ENCODE measurements at places on chromosomes 16 and 17.
A peak's percentile ranks its signal among the peaks of the same experiment; 100 is the strongest.

- no peak for DNase-seq
These were observed 14.0 kb downstream of the CYB5B start for GRCh38 chr16:69438465-69438864.

DNA sequence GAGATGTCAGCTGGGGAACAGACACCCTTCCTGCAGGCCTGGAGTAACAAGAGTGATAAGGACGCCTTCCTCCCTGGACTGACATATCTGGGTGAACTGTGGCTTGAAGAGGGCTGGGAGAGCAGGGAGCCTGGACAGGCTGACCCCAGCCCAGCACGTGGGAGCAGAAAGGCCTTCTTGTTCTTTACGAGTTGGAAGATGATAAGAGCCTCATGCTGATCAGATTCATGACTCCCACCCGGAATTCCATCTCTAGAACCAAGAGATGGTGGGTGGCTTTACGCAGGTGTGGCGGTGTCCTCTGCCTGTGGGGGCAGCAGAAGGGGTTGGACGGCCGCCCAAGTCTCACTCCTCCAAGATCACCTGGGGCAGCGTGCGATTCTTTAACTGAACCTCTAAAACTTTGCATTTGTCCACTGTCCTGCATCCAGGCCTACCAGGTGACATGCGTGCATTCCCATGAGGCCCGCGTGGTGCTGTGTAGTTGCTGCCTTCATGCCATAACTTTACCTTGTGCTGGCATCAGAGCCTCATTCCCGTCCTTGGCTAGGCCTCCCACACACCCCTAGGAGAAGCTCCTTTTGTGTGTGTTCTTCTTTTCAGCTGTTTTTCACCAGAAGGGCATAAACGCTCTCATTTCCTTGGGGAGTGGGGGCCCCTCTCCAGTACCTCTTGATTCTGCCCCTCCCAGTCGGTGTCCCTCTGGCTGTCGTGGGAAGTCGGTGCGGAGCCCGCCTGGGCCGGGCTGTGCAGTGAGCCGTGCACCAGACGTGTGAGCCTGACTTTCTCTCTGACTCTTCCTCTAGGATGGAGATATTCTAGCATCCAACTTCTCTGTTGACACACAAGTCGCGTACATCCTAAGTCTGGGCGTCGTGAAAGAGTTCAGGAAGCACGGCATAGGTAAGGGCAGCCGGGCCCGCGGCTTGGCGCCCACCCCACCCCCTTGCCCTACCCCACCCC, 13.3 kb downstream of the C16orf90 start:
- no peak for DNase-seq

- DNase-seq: peak; percentile 53
These were observed 376 bp upstream of the STAC2 start for GRCh38 chr17:39225959-39226683.

DNA sequence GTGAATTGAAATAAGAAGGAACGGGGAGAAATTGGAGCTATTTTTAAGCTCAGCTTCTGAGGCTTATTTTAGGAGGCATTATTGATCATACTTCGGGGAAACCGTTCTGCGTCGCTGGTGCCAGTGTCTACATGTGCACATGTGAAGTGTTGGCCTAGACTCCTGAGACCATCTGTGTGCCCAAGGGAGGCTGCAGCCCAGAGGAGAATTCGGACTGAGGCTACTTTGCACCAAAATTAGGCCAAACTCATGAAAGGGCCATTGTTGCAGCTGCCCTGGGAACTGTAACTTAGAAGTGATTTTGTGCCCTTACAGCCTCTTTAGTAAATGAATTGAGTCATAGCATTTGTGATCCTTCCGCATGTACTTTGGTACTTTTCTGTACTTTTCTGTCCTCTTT, 102.0 kb upstream of the NOL11 start:
- no peak for DNase-seq

- DNase-seq: no peak
These were observed 3.1 kb downstream of the KCNJ2 start for GRCh38 chr17:70172449-70172848.

GRCh38 chr17:59754552-59754951, 47.1 kb downstream of the VMP1 start:
- DNase-seq: no peak

- DNase-seq: no peak
These were observed 12.5 kb downstream of the NOB1 start for GRCh38 chr16:69741951-69742904.

- no peak for DNase-seq
These were observed 1.9 kb upstream of the HOXB5 start for GRCh38 chr17:48595278-48595999.

DNA sequence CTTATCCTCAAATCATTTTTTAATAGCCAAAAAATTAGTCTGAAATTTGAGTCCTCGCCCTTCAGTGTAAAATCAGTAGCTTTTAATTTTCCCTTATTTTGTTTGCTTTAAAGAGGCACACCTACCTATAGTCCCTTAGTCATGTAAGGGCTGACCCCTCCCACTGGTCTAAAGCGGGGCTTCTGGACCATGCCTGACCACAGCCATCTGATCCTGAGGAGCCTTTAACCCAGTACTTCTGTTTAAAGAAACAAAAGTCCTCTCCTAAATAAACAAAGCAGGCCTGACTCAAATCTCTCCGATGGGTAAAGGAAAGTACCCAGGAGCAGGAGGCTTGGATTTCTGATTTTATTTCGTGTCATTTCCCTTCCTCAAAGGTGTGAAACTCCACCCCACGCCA, 92.0 kb upstream of the CCL2 start:
- DNase-seq: no peak

GRCh38 chr17:57735707-57736106, 9.4 kb downstream of the CCDC182 start:
- DNase-seq: no peak

DNA sequence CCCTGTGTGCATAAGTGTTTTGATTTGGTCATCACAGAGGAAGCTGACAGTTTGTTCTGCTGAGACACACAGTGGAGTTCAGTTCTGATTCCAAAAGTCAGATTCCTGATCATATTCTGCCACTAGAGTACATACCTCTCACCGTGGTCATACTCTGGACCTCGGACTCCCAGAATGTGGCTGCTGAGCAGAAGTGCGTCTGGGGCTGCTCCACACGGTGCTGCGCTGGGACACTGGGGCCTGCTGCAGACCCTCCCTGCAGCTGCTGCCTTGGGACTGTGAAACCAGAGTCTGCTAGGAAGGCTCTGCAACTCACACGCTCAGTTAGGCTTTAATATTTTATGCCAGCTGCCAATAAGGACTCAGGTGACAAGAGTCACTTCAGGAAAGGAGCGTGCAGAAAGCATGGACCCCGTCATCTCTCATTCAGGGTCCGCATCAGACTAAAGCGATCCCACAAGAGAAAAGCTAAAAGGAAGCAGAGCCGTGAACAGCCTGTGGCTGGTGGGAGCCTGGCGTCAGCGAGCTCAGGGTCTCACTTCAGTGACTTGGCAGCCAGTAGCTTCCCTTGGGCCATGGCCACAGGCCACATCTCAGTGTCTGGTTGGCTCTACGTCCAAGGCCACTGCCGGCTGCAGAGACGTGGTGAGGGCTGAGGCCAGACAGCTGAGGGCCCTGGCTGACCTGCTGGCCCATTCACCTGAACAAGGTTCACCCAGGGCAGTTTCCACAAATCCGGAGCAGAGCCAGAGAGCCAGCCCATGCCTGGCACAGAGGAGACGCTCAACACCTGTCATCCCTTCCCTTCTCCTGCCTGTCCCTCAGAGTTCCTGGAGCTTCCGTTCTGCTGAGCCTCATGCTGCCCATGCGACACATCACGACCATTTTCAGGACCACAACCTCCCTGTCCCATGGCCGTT, 24.7 kb upstream of the KIFC3 start:
- DNase-seq: no peak

GRCh38 chr16:66741169-66741900, 10.1 kb downstream of the DYNC1LI2 start:
- no peak for DNase-seq

GRCh38 chr16:63373744-63374143, 1337.5 kb upstream of the CDH8 start:
- no peak for DNase-seq

GRCh38 chr17:55444471-55445441, 23.1 kb upstream of the MMD start:
- no peak for DNase-seq

DNA sequence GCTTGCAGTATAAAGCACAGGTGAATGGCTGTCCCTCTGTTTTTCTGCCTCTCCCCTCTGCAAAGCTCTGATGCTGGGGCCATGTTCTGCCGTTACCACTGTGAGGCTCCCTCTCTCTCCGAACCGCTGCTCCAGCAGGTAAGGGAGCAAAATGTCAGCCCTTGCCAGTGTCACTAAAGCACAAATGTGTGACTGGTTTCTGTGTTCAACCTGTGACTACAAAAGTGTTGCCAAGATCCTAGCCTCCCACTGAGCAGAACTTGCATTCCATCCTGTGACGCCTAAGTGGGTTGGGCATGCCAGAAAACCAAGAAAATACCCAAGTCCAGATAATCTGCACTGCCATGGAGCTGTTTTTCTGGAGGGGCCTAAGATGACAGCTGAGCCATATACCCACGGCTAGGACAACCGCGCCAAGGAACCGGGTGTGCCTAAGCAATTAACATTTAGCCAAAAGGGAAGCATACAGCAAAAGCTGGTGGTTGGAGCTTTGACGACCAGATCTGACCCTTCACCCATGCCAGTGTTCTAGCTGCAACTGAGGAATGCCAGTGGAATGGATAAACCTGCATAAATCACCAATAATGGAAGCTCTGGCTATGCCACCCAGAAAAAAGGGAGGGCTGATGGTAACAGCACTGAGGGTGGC, 35.0 kb downstream of the PSME3IP1 start:
- no peak for DNase-seq

GRCh38 chr16:2819939-2820835, 3.1 kb downstream of the PRSS21 start:
- no peak for DNase-seq

GRCh38 chr16:31127182-31127581, 8.3 kb downstream of the PRSS8 start:
- no peak for DNase-seq

- no peak for DNase-seq
These were observed 37.8 kb downstream of the BCO1 start for GRCh38 chr16:81276323-81276722.

GRCh38 chr16:49439676-49440075, 66.1 kb downstream of the C16orf78 start:
- no peak for DNase-seq

- no peak for DNase-seq
These were observed 15.6 kb downstream of the ATP6V0A1 start for GRCh38 chr17:42474276-42474675.

- DNase-seq: no peak
These were observed 31.7 kb downstream of the NAGPA start for GRCh38 chr16:5001986-5002385.

DNA sequence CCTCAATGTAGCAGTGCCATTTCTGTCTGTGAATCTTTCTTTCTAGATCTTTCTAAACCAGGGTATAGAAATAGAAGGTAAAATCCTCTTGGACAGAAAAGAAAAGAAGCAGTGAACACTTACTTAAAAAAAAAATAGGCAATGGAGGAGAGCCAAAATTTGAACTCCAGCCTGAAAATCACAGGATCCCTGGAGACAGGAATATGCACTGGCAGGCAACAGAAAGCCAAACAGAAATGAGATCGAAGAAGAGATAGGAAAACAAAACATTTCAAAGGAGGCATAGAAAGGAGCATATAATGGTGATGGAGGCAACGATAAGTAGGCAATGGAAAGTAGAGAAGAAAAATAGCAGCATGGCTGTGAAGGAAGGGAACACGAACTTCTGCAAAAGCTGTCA, 253.7 kb upstream of the HSBP1 start:
- DNase-seq: no peak
